Activated CD4-positive, alpha-beta T cell treated with anti-CD3 and anti-CD28 coated beads, Interleukin-2, Interleukin-4, amounts not matched to agents 100 ng/mL and 50 ng/mL, durations not matched to agents 16 hours and 8 hours (primary cell): ENCODE measurements at places on chromosomes 5 and 9.

- no peak for DNase-seq
Measured at GRCh38 chr5:95731571-95732554, 727 bp downstream of the RHOBTB3 start.

DNA sequence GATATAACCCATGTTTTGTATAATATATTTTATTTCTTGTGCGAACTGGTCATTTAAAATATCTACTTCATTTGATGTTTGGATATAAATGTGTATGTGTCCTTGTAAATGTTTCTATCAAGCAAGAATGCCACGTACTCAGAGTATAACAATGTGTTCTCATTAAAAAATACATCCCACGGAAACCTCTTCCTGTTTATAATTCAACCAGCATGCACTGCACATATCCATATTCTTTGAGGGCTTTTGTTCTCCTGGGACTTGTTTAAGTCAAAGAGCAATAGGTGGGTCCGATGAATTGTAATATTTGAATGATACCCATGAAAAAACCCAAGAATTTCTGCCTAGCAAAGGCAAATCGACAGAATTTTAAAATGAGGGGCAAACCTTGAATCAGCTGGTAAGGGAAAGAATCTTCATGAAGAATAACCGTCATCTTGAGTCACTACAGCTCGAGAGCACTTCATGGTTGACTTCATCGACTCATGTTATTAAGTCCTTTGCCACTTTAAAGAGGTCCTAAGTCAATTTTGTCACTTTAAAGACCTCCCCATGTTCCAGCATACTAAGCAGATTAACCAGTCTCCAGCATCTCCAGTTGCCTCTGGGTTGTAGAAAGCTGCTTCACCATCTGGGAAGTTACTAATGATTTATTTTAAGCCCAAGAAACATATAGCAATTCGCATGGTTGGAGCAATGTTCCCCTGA, 80.6 kb downstream of the NPR3 start:
- no peak for DNase-seq

- DNase-seq: no peak
Measured at GRCh38 chr9:115781070-115781736, 372.4 kb upstream of the PAPPA start.

DNA sequence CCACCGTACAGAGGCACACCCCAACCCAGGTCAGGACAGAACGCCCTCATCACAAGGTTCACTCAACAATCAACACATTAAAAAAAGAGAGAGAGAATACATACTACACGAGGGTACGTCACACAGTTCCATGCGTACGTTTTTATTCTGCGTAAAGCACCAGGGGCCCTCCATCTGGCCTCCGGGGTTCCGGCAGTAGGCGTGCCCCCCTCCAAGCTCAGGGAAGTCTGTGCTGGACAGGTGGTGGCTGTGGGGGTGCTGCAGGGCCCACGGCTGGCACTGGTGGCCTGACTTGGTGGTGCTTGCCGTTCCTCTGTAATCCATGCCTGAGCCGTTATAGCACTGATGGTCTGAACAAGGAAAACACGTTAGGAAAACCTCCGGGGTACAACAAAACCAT, 219.2 kb downstream of the ROR2 start:
- no peak for DNase-seq

GRCh38 chr5:131224387-131225201, 39.3 kb upstream of the CDC42SE2 start:
- DNase-seq: peak; percentile 25

GRCh38 chr5:75909223-75909622, 174.0 kb upstream of the SV2C start:
- DNase-seq: no peak

DNA sequence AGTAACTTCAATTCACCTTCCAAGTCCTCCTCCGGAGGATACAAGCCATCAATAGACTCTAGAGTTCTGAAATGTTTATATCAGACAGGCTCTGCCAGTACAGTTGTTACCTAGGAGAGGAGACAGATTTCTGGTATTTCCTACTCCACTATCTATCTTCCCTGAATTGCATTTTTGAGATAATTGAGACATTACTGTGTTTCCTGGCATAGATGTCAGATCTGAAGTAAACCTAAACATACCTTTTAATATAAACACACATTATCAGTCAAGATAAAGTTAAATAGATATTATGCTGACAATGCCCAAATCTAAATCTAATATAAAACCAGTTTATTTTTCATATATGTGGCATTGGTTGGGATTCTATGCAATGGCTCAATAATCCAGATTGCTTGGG, 8.2 kb upstream of the TYRP1 start:
- no peak for DNase-seq

- no peak for DNase-seq
Measured at GRCh38 chr5:139014726-139015125, 139.6 kb upstream of the LRRTM2 start.

- DNase-seq: no peak
Measured at GRCh38 chr9:9747787-9748186, 865.0 kb downstream of the PTPRD start.

DNA sequence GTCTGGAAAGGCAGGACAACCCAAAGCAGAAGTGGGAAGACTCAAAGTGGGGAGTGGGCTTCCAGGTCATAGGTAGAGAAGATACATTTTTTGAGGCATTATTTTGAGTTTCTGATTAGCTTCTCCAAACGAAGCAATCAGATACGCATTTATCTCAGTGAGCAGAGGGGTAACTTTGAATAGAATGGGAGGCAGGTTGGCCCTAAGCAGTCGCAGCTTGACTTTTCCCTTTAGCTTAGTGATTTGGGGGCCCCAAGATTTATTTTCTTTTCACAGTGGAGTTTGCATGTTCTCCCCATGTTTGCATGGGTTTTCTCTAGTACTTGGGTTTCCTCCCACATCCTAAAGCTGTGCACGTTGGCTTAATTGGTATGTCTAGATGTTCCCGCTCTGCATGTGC, 401.9 kb downstream of the ARRDC3 start:
- DNase-seq: no peak
